H7 (cell line): ENCODE measurements at places on chromosomes 1 and 21.

- DNase-seq = no peak
These were observed 20.5 kb downstream of the FCRL4 start for GRCh38 chr1:157577420-157577819.

DNA sequence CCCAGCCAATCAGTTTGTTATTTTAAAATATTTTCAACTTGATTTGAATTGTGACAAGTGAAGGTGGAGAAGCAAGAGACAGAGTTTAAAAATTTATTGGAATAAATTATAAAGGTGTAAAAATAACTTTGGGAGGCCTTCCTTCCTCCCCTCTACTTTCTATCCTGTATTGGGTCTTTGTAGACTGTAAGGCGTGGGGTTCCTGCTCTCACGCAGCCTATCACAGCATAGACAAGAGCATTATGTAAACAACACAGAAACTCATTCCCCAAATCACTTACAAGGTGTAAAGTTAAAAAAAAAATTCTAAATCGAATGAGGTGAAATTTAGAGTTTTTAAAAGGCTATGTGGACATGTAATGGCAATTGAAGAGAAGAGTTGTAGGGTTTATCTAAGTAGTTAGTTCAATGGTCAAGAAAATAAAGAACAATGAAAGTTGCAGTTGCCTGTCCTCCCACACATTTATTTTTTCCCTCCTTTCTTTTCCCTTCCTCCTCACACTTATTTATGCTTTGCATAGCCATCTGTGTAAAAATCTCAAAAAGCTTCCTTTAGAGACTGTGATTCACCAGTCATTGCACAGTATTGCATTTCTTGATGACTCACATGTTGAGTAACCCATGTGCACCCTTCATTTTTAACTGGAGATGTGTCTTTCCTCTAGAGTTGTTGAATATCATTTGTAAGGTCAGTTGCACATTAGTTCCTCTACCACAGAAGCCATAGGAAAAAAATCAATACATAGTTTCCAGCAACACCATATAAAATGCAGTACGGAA is 242.2 kb downstream of the PTPRC start:
- no peak for DNase-seq

- DNase-seq = no peak
These were observed 46.4 kb downstream of the TTC39A start for GRCh38 chr1:51283979-51284378.

DNA sequence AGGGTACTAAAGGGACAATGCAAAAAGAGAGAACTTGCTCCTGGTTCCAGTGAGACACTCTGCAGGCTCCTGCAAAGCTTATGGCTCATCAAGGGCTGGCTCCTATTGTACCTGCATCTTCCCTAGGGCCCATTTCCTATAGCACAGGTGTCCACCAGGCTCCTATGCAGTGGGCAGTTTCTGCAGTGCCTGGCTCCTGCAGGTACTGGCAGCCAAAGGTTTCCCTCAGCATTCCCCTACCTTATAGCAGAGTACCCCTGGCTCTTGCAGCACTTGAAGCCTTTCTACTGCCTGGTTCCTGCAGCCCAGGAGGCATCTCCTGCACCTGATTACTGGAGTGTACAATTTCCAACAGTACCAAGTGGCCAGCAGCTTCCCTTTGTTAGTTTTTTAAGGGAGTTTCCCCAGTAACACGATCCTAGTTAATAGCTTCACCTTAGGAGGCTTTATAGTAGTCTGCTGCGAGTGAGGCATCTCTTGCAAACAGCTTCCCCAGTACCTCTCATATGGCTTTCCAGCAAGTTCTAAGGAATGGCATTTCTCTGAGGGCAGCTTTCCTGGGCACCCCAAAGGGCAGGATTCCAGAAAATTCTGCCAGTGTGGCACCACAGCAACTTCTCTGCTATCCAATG is 141.7 kb downstream of the DENND1B start:
- DNase-seq = no peak

DNA sequence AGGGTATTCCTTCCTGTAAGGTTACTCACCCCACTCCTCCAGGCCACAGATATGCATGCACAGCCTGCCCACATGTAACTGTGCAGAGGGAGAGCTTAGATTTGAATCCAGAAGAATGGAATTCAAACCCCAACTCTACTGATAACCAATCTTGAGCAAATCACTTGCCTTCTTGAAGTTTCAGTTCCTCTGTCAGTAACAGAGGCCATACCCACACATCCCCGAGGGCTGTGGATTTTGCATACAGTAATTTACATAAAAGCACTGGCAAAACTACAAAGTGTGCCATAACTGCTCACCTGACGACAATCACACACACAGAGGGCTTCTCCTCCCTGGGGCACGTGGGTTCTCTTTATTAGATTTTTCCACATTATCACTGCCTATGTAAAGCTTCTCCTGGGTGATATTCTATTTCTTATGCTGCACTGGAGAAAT is 18.6 kb downstream of the CD247 start:
- DNase-seq = no peak

- DNase-seq = no peak
These were observed 4.9 kb upstream of the ZMYM6 start for GRCh38 chr1:35036621-35037020.

DNA sequence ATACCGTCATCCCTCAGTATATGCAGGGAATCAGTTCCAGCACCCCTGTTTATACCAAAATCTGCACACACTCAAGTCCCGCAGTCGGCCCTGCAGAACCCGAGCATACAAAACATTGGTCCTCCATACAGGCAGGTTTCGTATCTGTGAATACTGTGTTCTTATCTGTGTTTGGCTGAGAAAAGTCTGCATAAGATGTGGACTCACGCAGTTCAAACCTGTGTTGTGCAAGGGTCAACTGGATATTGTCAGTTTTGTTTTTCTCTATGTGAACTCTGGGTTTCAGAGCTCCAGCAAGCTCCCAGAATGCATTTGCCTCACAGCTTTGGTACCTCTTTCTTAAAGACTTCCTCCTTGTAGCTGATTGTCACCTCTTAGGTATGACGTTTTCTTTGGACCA is 100.6 kb downstream of the NR5A2 start:
- DNase-seq = no peak

GRCh38 chr1:114128293-114128692 is 25.4 kb downstream of the SYT6 start:
- DNase-seq = no peak

GRCh38 chr1:236502972-236503639 is 20.7 kb upstream of the LGALS8 start:
- DNase-seq = peak; percentile 72

- no peak for DNase-seq
These were observed 857.9 kb downstream of the BRINP3 start for GRCh38 chr1:189619682-189620332.

DNA sequence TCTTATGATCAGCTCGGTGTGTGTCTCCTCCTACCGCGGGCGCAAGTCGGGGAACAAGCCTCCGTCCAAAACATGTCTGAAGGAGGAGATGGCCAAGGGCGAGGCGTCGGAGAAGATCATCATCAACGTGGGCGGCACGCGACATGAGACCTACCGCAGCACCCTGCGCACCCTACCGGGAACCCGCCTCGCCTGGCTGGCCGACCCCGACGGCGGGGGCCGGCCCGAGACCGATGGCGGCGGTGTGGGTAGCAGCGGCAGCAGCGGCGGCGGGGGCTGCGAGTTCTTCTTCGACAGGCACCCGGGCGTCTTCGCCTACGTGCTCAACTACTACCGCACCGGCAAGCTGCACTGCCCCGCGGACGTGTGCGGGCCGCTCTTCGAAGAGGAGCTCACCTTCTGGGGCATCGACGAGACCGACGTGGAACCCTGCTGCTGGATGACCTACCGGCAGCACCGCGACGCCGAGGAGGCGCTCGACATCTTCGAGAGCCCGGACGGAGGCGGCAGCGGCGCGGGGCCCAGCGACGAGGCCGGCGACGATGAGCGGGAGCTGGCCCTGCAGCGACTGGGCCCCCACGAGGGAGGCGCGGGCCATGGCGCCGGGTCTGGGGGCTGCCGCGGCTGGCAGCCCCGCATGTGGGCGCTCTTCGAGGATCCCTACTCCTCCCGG is 1.5 kb downstream of the KCNC4 start:
- no peak for DNase-seq

GRCh38 chr1:106956721-106957120 is 99.8 kb upstream of the PRMT6 start:
- DNase-seq = no peak

DNA sequence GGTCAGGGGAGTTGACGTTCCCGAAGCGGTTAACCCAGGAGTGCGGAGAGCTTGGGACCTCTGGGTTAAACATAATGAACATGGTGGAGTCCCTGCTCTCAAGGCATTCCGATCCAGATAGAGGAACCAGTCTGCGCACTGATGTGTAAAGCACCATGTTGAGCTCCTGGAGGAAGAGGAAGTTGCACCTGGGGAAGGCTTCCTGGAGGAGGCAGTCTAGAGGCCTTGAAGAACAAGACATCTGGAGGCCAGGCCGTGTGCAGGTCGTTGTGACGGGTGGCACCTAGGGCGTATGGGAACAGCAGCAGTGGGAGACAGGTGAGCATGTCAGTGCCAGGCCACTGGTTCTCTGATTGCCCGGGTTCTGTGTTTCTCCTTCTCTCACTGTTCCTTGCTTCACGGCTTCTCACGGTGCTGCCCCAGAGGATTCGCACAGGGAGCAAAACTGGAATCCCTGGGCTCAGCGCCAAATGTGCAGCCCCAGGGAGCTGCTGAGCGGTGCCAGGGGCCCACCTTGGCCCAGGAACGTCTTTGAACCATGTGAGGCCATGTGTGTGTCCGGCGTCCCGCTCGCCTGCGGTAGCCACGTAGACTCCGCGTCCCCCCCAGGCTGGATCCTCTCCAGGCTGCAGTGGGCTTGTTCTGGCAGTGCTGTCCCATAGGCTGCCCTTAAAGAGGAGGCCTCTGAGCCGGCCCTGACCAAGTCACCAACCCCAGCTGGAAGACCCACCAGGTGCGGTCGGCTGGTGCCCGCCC is 122.9 kb upstream of the GALNT2 start:
- no peak for DNase-seq

DNA sequence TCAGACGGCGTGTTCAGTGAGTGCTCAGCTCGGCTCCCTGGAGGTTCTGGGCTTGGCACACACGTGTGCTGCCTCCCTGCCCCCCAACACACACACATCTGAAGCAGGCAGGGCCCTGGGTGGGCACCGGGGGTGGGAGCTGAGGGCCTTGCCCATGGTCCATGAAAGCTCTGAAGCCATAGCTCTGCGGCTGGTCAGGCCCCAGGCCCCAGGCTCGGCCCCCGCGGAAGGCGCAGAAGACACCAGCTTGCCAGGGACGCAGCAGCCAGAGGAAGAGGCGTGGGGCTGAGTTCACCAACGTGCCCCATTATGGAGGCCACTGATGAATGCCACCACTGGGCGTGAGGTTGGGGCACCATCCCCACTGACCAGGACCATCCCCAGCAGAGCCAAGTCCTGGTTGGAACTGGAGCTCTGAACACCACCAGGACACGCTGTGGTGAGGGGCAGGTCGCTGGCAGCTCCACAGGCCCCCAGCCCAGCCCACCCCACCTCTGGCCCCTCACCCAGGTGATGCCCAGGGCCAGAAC is 4.2 kb downstream of the AURKAIP1 start:
- no peak for DNase-seq

GRCh38 chr1:217462159-217462558 is 168.7 kb downstream of the GPATCH2 start:
- DNase-seq = no peak

GRCh38 chr1:231418741-231419107 is 3.4 kb downstream of the EGLN1 start:
- no peak for DNase-seq

- no peak for DNase-seq
These were observed 23.4 kb downstream of the NIBAN1 start for GRCh38 chr1:184950906-184951305.

DNA sequence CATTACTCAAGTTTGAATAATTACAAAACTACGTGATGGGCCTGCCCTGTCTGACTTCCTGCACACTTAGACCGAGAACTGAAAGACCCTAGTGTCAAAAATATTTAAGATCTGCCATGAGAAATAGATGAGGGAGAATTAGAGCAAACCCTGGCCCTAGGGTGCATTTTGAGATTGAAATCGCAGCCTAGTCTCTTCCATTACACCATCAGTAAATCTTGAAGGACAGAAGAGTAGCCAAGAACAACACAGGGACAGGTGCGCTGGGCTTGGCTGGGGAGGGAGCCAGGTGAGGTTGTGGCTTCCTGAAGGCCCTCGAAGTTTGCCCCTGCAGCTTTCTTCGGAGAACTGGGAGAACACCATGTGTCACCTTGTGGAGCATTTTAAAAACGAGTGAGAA is 36.7 kb upstream of the KIF26B start:
- DNase-seq = no peak

DNA sequence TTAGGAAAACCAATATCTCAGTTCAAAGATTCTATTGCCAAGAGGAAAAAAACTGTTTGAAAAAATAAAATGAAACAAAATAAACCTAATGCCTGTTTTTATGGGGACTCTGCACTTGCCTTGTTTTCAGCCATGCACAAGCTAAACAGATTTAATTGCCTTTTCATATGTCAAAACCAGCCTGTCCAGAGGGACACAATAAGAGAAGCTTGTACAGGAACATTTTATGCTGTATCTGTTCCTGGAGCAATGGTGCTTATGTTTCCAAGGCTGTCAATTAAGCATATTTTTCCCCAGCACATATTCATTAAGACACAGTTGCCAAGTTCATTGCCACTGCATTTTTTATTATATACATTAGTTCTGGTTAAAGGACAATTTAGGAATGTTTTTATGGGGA is 470.9 kb downstream of the LRRIQ3 start:
- no peak for DNase-seq

GRCh38 chr1:162666006-162666645 is 33.9 kb downstream of the DDR2 start:
- DNase-seq = no peak

DNA sequence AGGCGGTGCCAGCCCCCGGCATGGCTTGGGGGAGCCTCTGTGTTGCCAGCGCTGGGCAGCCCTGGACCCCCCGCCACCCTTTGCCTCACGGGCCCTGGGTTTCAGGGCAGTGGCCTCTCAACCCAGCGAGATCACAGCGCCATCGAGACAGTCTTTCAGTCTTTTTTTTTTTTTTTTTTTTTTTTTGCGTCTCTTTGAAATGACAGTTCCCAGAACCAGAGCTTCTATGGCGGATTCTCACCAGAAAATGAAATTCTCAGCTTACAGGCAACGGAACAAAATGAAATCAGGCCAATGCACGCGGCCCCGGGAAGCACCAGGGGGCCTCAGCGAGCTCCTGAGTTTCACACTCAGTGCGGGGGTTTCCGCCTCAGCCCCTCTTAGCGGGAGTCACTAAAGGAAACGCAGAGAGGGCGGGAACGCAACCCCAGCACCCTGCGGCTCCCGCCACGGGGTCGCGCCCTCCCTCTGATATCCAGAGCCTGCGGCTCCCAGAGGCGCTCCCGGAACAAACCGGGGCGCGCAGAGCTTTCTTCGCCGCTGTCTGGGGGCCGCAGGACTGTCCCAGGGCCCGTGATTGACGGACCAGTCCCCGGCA is 8.0 kb upstream of the COL6A1 start:
- DNase-seq = peak; percentile 90

- peak; percentile 49 for DNase-seq
These were observed 3.3 kb downstream of the SOX13 start for GRCh38 chr1:204075890-204076846.
